AG09309 (cell line): ENCODE measurements at places on chromosomes 7 and 10.

DNA sequence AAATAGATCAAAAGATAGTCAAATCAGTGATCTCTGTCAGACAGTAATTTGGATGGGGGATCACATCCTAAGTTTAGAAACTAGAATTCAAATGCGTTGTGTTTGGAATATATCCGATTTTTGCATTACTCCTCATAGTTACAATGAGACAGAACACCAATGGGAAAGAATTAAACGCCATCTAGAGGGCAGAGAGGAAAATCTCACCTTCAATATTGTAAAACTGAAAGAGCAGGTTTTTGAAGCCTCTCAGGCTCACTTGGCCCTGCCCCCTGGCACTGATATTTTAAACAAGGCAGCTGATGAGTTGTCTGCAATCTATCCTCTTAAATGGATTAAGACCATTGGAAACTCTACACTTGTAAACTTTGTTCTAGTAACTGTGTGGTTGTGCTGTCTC, 17.7 kb downstream of the FRG2B start:
- DNase-seq, result peak; percentile 5

DNA sequence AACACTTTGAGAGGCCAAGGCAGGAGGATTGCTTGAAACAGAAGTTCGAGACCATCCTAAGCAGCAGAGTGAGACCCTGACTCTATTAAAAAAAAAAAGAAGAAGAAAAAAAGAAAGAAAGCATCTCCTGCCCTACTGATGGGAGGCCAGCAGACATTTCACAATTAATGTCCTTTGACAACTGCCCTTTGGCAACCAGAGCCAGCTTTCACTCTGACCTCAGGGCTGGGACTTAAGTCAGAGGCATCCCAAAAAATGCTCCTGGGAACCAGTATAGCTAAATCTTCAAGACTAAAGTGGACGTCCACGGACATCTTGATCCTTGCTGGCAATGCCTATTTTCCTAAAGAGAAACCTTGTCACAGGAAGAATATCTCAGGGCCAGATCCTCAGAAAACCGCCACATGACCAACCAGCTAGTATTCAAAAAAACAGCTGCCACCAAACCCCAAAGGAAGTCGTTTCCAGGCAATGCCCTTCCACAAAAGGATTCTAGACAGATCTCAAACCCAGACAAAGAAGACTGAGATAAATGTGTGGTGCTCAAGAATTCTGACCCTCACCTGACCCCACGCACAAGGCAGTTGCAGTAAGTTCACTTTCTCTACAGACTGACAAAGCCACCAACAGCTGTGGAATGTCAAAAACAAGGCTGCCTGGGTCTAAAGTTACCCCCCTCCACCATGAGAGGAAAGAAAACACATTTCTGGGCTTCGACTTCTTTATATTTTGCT, 18.4 kb downstream of the GFRA1 start:
- DNase-seq, result no peak

GRCh38 chr7:93574646-93575554, at the start of gene CALCR:
TSS of gene CALCR (minus strand) at chr7:93574724. CDS start at chr7:93486981, 87,743 bp downstream.
- no peak for DNase-seq

DNA sequence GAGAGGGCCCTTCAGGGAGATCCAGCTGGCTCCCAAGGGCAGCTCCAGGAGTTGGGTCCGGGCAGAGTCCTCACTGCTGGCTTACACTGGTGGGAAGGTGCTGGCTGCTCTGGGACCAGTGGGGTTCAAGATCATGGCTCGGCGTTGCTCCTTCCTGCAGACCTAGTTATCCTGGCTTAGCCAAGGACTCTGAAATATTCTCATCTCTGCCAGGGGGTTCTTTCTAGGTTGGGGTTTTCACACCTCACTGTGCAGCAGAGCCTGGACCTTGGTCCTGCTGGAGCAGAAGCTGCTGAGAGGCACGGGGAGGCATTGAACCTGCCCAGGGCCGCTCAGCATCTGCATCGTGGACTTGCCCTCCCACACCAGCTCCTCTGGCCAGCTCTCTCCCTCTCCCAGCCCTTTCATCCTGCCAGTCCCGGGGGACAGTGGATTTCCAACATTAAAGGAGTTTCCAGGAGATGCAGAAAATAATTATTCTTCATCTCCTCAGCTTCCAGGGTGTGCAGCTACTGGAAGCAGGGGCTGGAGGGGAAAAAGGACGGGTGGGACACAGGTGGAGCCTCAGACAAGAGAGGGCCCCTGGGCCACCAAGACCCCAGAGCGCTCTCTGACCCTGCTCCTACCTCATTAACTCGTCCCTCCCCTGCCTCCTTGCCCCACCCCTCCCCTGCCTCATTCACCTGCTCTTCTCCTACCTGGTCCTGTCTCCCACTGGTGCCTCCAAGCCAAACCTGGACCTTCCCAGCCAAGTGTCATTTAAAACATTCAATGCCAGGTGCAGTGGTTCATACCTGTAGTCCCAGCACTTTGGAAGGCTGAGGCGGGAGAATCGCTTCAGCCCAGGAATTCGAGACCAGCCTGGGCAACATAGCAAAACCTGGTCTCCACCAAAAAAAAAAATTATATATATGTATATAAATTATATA, 42.5 kb downstream of the JAKMIP3 start:
- DNase-seq, result no peak

DNA sequence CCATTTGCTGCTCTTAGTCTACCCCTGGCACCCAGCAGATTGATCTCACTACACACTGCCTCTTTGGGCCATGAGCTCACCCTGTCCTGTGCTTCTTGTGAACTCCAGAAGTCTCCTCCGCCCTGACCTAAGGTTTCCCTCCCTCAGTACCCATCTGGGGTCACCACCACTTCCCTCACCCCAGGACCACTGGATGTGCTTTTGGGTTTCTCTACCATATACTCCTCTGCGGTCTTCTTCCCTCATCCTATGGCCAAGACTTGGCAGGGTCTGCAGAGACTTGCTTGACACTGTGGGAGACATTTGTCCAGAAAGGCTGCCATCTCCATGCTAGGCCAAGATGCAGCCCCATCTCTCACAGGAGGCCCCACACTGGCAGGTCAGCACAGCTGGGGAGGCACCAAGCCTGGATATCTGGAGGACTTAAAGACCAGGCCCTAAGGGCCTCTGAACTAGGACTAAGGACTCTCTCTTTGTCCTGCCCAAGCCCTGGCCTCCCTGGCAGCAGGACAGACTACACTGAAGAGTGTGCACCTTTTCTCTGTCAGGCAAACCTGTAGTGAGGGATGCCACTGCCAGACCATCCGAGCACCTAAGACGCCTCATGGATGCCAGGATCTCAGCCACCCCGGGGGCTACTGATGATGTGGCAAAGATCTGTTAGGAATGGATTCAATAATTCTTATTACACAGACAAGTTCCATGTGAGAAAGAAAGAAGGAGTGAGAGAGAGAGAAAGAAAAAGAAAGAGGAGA, 134.6 kb downstream of the ZNF467 start:
- DNase-seq, result no peak

DNA sequence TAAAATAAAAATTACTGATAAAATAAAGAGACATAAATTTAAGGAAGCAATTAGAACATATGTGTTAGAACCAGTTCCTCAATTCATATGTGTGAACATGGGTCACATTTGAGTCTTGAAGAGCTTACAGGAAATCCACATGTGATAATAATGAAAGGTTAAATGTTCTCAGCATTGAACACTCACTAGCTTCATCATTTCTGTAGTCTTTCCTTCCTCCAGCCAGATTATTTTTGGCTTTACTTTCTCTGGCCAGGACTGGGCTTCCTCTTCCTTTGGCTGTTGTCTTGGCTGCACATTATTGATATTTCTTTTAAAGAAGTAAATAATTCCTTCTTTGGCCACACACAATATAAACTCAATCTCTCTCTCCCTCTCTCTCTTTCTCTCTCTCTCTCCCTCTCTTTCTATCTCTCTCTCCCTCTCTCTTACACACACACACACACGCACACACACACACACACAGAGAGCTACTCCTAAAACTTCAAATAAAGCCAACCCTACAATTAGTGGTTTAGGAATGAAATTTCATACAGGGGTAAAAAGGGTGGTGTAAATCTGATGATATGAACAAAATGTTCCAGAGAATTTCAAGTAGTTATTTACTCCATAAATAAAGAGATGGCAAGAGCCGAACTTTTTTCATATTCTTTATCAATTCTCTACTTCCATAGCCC, 171.2 kb downstream of the REEP3 start:
- no peak for DNase-seq

GRCh38 chr10:14652067-14652466, 122.6 kb downstream of the FAM107B start:
- no peak for DNase-seq

GRCh38 chr10:106655636-106656035, 508.9 kb downstream of the SORCS1 start:
- no peak for DNase-seq

- DNase-seq, result no peak
These were observed 997.0 kb upstream of the POT1 start for GRCh38 chr7:125926621-125927020.

DNA sequence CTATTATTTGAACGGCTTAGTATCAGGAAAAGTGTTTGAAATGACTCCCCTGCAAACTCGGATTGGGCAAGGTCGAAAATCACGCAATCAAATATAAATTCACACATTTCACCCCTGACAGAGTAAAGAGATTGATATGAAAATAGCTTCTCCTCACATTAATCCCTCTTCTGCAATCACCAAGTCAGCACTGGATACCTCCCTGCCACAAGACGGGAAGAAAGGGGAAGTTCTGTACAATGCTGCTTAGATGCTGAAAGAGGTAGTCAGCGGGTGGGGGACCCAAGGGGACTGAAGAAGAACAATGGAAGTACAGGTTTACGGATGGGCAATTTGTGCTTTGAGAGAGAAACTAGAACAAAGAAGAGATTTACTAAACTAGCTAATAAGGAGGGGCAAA, 72.0 kb upstream of the ANK3 start:
- no peak for DNase-seq

GRCh38 chr7:155109121-155109520, 39.0 kb downstream of the HTR5A start:
- DNase-seq, result no peak

DNA sequence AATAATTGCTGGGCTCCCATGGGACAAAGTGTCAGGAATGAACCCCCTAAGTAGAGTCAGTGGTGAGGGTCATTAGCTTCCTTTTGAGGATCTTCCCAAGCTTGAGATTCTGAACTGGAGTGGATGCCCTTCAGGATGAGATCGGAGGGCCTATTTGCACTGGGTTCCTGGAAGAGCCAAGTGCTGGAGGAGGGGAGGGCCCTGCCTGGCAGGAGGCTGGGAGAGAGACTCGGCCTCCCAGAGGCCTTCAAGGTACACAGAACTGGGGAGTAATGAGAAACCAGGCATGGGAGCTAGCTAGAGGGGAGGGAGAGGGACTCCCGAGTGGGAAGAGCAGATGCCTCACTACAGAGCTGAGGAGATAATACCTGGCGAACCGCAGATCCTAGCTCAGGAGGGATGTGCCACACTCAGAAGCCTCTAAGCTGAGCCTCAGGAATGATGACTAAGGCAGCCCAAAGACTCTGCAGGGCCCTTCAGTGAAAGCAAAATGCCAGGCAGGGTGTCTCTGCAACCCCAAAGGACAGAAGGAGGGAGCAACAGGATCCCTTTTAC, 9.4 kb downstream of the PDAP1 start:
- no peak for DNase-seq

DNA sequence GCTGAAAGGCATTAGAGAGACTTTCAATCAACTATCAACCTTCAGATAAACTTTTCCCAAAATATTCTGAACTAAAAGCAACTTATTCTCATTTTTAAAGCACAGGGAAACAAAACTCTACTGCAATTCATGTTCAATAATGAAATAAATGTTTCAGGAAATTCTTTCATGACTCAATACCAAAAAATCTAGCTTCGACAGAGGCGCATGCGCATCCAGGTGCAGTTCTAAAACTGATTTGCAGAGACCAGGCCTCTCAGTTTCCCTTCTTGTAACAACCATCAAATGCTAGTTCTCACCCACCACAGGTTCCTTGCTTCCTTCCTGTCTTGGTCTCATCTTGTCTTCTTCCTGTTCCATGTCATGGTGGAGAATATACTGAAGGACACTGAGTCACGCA, 55.3 kb upstream of the NRBF2 start:
- no peak for DNase-seq

DNA sequence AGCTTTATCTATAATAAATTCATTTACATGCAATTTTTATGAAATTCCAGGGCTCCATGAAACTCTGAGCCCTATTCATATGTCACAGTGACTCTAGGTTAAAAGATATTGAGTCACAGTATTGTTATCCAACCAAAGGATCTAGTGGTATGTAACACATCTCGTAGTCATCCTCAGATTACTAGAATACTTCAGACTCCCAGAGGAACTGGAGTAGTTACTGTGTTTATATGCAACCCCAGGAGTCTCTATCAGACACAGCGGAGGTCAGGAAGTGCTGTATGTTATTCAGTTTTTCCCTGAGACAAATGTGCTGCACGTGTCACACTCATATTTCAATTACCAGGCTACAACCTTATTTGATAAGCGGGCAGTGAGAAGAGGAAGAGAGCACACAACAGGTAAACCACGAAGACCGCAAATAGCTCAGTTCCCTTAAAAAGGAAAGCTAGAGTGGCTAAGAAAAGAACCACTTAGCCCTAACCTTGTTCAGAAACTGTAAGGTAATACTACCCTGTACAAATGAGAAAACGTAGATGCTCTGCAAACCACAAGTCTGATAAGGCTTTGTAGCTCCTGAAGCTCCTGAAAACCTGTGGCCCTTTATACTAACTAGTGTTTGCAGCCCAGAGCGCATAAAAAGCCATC, 114.0 kb upstream of the CNTNAP2 start:
- DNase-seq, result no peak

GRCh38 chr10:52446391-52446790, 132.3 kb downstream of the DKK1 start:
- no peak for DNase-seq

- no peak for DNase-seq
These were observed 315.7 kb upstream of the DGKB start for GRCh38 chr7:15218261-15218660.

- no peak for DNase-seq
These were observed 36.0 kb downstream of the GNA12 start for GRCh38 chr7:2807845-2808772.

GRCh38 chr7:40643664-40644063, 508.9 kb downstream of the SUGCT start:
- DNase-seq, result no peak

DNA sequence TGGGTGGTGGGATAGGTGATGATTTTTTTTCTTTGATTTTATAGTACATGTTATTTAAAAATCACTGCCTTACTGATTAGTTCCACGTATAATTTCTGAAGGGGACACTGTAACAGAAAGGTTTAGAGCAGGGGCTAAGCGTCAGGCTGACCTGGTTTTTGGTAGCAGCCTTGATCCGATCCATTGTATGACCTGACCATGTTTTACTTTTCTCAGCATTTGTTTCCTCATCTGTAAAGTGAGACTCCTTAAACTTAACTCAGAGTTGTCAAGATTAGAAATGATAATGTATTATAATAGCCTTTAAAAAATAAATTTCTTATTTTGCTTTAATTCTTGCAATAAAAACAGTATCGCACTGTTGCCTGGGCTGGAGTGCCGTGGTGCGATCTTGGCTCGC, 23.6 kb downstream of the INPP5F start:
- DNase-seq, result no peak

GRCh38 chr7:135801045-135801693, 52.6 kb upstream of the FAM180A start:
- DNase-seq, result peak; percentile 27
